ENCODE measurements at places on chromosomes 5 and 9. TPM values are rescaled to one million over a fixed set of nuclear protein-coding genes. Genes with fewer than 3 reads are reported as not detected.

DNA sequence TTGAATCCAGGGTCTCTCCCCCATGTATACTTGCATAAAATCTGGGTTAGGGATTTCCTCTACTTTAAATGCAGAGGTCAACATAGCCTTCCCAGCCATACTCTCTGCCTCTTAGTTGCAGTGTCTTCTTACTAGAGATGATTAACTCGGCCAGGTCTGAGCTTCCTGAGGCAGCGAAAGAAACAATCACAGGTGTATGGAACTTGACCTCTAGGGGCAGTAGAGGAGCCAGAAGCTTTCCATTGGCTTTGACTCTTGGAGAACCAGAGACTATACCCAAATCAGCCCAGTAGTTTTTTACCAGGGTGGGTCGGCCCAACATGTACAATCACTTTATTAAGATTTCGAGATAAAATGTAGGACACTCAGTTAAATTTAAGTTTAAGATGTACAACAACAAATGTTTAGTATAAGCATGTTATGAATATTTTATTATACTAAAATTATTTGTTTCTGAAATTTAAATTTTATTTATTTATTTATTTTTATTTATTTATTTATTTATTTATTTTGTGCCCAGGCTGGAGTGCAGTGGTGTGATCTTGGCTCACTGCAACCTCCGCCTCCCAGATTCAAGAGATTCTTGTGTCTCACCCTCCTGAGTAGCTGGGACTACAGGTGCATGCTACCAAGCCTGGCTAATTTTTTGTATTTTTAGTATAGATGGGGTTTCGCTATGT is 48.0 kb upstream of the DMRT3 start:
- H3K4me3 ChIP-seq, result no peak overlapping the region
- H3K27ac ChIP-seq, result no peak overlapping the region
- no peaks in the 10 kb centered on the region for H3K36me3 ChIP-seq
- no peak for DNase-seq

DNA sequence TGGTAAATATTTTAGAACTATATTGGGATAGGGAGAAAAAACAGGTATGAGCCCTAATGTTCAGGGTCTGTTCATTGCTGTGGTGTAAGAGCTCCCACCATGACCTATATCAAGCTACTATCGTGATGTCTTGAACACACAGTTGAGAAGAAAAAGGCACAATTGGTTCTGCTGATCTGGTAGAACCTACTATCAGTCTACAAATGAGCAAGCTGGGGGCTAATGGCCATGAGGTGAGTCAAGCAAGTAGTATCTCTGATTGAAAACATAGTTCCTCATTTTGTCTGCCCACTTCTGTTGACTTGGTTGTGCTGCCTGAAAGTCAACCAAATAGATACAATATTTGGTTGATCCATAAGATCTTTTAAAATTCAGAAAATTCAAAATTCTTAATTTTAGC is 1026.3 kb downstream of the CDH12 start:
- no peaks in the 10 kb centered on the region for H3K36me3 ChIP-seq
- H3K4me3 ChIP-seq, result no peak overlapping the region
- no peak for DNase-seq
- no peaks in the 10 kb centered on the region for H3K4me1 ChIP-seq
- H3K27ac ChIP-seq, result no peak overlapping the region

DNA sequence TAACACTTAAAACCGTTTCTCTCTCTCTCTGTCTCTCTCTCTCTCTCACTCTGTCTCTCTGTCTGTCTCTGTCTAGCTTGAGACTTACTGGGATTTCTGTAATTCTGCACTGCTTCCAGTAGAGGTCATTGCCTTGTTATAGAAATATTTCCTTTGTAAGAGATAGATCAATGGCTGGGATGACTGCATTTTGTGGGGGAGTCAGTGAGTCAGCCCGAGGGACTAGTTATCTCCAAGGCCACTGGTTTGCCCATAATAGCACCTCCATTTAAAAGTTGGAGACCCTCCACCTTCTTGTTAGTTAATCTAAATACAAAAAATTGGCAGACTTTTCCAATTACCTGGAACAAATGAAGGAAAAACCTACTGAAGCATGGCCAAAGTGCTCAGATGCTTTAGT is 547.2 kb downstream of the LRRC70 start:
- no peak for DNase-seq
- H3K27ac ChIP-seq, result no peak overlapping the region
- no peaks in the 10 kb centered on the region for H3K27me3 ChIP-seq

DNA sequence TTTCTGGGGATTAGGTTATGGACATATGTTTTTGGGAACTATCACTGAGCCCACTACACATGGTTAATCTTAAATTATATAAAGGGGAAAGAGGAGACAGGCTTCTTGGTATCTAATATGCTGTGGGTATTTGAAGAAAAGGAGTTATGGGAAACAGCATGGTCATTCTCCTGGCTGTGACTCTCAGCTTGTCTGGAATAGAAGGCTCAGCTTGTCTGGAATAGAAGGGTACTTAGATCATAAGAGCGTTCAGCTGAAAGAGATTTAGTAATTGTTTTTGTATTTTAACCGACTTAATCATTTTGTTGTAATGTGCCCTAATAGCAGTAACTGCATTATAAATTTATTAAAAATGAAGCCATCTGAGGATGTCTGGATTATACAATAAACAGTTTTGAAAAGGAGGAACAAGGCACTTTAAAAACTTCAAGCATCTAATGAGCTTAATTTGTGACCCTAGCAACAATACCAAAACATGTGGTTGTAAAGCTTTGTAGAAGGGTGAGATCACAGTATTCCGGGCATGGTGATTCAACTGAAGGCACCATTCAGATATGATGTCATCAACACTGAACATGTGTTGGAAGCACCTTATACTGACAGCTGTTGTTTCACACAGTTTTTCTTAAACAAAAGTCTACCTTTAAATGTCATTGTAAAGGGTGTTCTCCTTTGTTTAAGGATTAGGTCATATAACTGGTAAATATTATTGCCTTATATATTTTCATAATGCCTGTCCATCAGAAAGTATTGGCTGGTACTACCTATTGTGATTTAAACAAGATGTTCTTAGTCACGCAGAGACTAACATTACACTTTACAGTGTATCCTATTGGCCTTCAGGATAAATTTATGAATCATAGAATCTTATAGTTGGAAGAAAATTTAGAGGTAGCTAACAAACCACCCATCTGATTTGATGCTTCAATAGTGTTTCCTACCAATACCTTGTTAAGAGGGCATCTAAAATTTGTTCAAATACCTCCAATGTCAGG is 2174.1 kb upstream of the WWC1 start:
- no peak for DNase-seq
- no peaks in the 10 kb centered on the region for H3K36me3 ChIP-seq
- no peaks in the 10 kb centered on the region for H3K4me1 ChIP-seq
- H3K27ac ChIP-seq, result no peak overlapping the region
- H3K4me3 ChIP-seq, result no peak overlapping the region

- no peaks in the 10 kb centered on the region for H3K27me3 ChIP-seq
- H3K4me3 ChIP-seq, result no peak overlapping the region
- no peaks in the 10 kb centered on the region for H3K4me1 ChIP-seq
- no peak overlapping the region for H3K27ac ChIP-seq
Observed at GRCh38 chr5:178424810-178425177, 165.4 kb downstream of the COL23A1 start.

- no peak for DNase-seq
- no peaks in the 10 kb centered on the region for H3K4me1 ChIP-seq
- H3K27me3 ChIP-seq, result no peaks in the 10 kb centered on the region
- no peak overlapping the region for H3K4me3 ChIP-seq
- no peaks in the 10 kb centered on the region for H3K36me3 ChIP-seq
Observed at GRCh38 chr9:130378875-130379648, 65.7 kb upstream of the ASS1 start.

DNA sequence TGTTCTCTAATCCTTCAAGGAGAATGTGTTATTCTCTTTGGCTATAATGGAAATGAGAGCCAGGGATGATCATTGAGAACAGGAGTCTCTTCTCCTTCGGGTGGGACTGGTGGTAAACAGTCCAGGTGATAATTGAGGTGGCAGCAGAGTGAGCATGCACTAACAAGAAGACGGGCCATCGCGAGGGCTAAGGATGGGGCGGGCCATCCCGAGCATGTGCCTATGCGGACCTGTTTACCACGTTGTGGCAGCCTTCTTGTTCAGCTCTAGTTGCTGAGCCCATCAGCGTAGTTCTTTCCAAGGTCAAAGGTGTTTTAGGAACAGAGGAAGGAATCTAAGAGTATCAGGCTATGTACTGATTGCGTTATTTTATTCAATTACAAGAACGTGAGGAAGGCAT is 180.1 kb downstream of the SMARCA2 start:
- no peaks in the 10 kb centered on the region for H3K4me1 ChIP-seq
- H3K27me3 ChIP-seq, result no peaks in the 10 kb centered on the region
- H3K27ac ChIP-seq, result no peak overlapping the region
- DNase-seq, result no peak
- H3K36me3 ChIP-seq, result peaks cover 41% of the 10 kb centered on the region
- no peak overlapping the region for H3K4me3 ChIP-seq

- H3K4me1 ChIP-seq, result no peaks in the 10 kb centered on the region
- no peak overlapping the region for H3K27ac ChIP-seq
- no peak for DNase-seq
- no peaks in the 10 kb centered on the region for H3K27me3 ChIP-seq
- H3K36me3 ChIP-seq, result no peaks in the 10 kb centered on the region
Observed at GRCh38 chr5:110625376-110625999, 101.0 kb downstream of the TMEM232 start.

DNA sequence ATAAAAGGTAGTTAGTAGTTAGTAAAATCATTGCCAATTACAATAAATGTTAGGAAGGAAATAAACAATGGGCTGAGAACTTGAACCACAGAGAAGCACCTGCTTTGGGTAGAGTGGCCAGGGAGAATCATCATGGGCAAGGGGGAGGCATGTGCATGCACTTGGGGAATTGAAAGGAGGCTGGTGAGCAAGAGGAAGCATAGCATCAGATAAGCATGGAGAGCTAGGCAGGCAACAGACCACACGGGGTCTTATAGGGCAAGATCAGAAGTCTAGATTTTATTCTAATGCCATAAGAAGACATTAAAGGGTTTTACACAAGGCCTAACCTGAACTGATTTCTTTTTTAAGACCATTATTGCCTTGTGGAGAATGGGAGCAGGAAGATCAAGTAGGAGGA is 93.4 kb downstream of the PIP5K1B start:
- H3K27me3 ChIP-seq, result no peaks in the 10 kb centered on the region
- no peaks in the 10 kb centered on the region for H3K4me1 ChIP-seq
- DNase-seq, result no peak
- H3K27ac ChIP-seq, result no peak overlapping the region
- H3K4me3 ChIP-seq, result no peak overlapping the region

- H3K27me3 ChIP-seq, result no peaks in the 10 kb centered on the region
- H3K27ac ChIP-seq, result no peak overlapping the region
- no peaks in the 10 kb centered on the region for H3K4me1 ChIP-seq
- no peaks in the 10 kb centered on the region for H3K36me3 ChIP-seq
- no peak overlapping the region for H3K4me3 ChIP-seq
Observed at GRCh38 chr9:105150991-105151685, 93.3 kb upstream of the SLC44A1 start.

DNA sequence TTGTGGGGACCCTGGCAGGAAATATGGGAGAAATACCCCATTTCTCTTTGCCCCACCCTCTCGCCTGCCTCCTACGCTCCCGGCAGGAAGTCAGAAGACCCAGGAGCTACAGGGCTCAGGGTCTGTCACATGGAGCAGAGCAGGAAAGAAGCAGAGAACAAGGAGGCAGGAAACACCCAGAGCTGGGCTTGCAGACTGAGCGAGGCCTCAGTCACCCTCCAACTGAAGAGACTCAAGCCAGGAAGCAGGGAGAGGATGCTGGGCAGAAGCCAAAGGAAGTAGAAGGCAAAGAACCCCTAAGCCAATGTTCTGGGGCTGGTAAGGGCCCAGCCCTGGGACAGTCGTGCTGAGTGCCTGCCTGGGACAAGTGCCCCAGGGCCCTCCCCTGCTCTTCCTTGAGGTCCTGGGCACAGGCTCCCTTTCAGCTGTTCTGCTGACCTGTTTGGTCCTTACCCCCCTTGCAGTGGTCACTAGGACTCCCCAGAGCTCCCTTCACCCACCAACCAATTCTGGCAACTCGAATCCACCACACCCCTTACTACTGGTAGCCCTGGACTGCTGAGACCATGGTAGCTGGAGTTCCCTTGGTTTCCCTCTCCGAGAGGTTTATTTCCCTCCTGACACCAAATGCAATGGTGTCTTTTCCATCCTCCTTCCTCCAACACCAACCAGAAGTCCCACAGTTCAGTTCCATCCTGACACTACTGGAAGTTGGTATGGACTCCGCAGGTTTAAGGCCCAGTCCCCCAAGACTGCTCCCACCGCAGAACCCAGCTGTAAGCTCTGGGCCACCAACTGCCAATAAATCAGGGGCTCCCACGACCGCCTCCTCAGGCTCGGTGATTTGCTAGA is 157.5 kb downstream of the COL23A1 start:
- no peaks in the 10 kb centered on the region for H3K27me3 ChIP-seq
- DNase-seq, result no peak
- H3K4me3 ChIP-seq, result no peak overlapping the region
- H3K36me3 ChIP-seq, result no peaks in the 10 kb centered on the region
- no peaks in the 10 kb centered on the region for H3K4me1 ChIP-seq

- no peaks in the 10 kb centered on the region for H3K4me1 ChIP-seq
- no peak for DNase-seq
- no peak overlapping the region for H3K4me3 ChIP-seq
- H3K36me3 ChIP-seq, result no peaks in the 10 kb centered on the region
- H3K27me3 ChIP-seq, result no peaks in the 10 kb centered on the region
- H3K27ac ChIP-seq, result no peak overlapping the region
Observed at GRCh38 chr5:94810281-94810680, 191.8 kb downstream of the SLF1 start.

DNA sequence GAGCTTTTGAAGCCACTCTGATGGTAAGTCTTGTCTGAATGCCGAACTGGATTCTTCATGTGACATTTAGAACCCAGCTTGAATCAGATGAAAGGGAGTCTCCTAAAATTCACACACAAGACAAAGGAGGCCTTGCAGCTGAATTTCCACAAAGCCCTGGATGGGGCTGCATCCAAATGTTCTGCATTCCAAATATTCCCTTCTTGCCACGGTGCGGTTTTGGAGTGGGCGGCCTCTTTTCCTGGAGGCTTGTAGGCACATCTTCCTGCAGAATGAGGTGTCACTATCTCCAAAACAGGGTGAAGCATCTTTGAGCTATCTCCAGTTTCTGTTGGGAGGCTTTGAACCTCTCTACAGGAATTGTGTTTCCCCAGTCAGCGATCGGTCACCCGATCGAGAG is 342.7 kb downstream of the ARHGEF28 start:
- no peaks in the 10 kb centered on the region for H3K36me3 ChIP-seq
- H3K27ac ChIP-seq, result no peak overlapping the region
- no peak for DNase-seq
- H3K27me3 ChIP-seq, result no peaks in the 10 kb centered on the region

GRCh38 chr5:68303038-68303738 is 87.6 kb downstream of the PIK3R1 start:
- no peaks in the 10 kb centered on the region for H3K36me3 ChIP-seq
- H3K27ac ChIP-seq, result no peak overlapping the region
- no peaks in the 10 kb centered on the region for H3K4me1 ChIP-seq
- H3K27me3 ChIP-seq, result no peaks in the 10 kb centered on the region
- DNase-seq, result no peak
- H3K4me3 ChIP-seq, result no peak overlapping the region

TMEM252 gene
- 0.50 TPM for total RNA-seq

SLC27A4 gene
- 15.8 TPM for total RNA-seq

STC2 gene
- 0.20 TPM for total RNA-seq

PCDHGB6 gene
- total RNA-seq, result 2.8 TPM

GGTA1 gene
- 1.2 TPM for total RNA-seq

DMRTA1 gene
- 9.3 TPM for total RNA-seq

PTPN3 gene
- total RNA-seq, result 33.3 TPM

PRRT1B gene
- 0.25 TPM for total RNA-seq
